ENCODE measurements at places on chromosomes 1 and 21.

GRCh38 chr1:35571263-35571662 is 1.9 kb upstream of the TFAP2E start:
- no peak for DNase-seq

GRCh38 chr1:155342842-155343241 is 22.1 kb downstream of the RUSC1 start:
- DNase-seq, result no peak

- no peak for DNase-seq
Observed at GRCh38 chr1:115118086-115118485, 28.8 kb upstream of the TSPAN2 start.

DNA sequence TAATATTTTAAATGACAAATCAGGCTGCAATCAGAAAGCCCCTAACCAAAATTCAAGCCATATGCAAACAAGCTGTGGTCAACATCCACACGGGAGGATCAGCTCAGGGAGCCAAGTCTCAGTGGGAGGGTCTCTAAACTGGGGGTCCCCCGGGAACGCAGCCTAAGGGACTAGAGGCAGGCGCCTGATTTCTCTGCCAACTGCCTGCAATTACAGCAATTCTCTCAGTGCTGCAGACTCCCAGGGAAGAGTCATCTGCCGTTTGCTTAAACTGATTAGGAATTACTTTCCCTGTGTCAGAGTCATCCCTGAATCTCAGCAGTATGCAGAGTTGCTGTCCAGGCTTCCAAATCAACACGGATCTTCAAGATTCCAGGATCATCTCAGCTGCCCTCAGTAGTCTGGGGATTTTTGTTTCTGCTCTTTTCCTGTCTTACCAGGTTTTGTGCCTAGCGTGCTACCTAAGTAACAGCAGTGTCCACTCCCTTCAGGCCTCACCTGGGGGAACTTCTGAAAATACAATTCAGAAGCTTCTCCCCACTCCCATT is 247.8 kb downstream of the RRAGC start:
- DNase-seq, result no peak

DNA sequence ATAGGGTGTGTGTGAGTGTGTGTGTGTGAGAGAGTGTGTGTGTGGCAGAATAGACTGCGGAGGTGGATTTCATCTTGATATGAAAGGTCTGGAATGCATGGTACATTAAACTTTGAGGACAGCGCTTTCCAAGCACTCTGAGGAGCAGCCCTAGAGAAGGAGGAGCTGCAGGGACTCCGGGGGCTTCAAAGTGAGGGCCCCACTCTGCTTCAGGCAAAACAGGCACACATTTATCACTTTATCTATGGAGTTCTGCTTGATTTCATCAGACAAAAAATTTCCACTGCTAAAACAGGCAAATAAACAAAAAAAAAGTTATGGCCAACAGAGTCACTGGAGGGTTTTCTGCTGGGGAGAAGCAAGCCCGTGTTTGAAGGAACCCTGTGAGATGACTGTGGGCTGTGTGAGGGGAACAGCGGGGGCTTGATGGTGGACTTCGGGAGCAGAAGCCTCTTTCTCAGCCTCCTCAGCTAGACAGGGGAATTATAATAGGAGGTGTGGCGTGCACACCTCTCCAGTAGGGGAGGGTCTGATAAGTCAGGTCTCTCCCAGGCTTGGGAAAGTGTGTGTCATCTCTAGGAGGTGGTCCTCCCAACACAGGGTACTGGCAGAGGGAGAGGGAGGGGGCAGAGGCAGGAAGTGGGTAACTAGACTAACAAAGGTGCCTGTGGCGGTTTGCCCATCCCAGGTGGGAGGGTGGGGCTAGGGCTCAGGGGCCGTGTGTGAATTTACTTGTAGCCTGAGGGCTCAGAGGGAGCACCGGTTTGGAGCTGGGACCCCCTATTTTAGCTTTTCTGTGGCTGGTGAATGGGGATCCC is 18.3 kb upstream of the HDAC1 start:
- no peak for DNase-seq

DNA sequence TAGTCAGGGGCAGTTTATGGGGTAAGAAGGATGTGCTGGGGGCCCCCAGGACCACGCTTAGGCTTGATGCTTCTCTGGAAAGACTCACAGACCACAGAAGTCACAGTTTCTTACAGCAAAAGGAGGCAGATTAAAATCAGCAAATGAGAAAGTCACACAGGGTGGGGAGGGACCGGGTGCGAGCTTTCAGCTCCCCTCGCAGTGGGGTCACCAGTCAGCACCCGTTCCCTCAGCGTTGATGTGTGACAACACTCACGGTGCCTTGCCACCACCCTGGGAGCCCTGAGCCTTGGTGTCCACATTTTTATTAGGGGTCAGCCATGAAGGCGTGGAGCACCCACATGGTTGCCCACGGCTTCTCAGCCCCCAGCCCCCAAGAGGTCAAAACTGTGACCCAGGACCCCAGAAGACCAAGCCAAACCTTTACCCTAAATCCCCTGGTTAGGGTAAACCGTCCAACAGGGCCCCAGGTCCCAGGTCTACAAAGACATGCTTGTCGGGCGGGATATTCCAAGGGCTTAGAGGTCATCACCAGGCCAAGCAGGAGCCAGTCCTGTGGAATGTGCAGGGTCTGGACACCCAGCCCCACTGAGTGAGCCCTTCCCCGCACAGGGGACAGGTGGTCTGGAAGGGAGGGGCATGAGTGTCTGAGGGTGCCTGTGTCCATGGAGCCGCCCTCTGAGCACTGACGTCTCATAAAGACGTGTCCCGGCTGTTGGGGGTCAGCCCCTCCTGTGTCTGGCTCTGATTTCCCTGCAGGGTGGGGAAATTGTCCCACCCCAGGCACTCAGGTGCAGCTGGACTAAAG is 64.5 kb upstream of the ABCG1 start:
- DNase-seq, result no peak

- no peak for DNase-seq
Observed at GRCh38 chr1:21552715-21553114, 43.5 kb downstream of the ALPL start.

GRCh38 chr1:86866665-86867064 is 47.3 kb downstream of the SELENOF start:
- no peak for DNase-seq

GRCh38 chr1:163068716-163069115 is 445 bp upstream of the RGS4 start:
- no peak for DNase-seq

All from NCI-H524 (cell line).